ENCODE measurements at places on chromosomes 6 and 20.

DNA sequence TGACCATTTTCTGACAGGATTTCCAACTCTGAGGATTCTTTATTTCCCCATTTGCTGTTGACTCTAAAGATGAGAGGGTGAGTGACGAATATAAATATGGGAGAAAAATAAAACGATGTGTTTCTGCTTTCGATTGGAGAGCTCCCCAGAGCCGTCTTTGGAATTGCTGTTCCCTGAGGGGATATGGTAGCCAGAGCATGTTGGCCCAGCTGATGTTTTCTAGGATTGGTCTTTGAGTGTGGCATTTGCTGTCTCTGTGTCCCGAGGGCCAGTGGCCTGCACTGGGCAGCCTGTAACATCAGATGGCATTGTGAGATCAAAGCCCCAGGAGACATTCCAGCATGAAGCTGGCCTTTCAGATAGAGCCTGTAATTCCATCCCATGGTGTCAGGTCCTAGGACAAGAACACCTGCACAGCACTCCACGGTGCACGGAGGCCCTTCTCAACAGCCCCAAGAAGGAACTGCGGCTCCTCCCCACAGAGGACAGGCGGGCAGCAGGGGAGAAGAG, 26.7 kb downstream of the PKIG start:
- DNase-seq: no peak

DNA sequence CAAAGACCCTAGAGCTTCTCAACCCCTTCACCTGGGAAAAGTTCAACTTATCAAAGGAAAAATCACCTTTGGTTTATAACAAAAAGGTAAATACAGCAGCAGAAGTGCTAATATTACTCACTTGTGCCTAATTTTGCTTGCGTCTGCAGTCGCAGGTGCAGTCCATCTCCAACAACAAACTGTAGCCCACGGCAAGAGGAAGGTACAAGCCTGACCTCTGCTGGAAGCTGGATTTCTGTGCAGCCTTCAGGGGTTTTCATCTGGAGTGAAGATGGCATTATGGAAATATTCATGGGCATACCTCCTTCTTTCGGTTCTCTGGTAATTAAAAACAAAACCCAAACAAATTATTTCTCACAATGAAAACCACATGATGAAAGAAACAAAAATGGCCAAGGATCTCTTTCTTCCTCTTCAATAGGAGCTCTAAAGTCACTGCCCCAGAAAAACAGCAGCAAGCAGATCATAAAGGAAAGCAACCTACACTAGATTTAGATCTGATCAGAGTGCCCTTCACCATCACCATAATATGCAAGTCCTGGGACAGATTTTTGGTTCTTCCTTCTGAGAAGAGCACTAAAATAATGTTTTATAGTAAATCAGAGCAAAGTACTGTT, 7.8 kb downstream of the UBE3D start:
- DNase-seq: peak; percentile 22

DNA sequence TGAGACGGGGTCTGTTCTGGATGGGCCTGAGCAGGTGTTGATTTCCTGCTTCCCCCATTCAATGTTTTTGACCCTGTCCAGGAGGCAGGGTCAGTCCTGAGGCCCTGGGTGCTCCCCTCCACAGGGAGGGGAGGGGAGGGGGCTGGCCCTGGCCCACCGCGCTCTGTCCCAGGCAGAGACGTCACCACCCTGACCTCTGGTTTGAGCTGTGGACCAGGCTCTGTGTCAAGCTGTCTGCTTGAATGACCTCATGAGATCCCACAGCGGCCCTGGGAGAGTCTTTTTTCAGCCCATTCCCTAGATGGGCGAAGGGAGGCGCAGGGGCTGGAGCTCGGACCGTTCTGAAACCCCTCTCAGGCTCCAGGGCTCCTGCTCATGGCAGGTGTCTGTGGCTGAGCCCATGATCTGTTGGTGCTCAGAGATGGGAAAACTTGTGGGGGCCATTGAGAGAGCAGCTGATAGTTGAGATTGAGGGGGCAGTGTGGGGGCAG, 8.9 kb upstream of the LKAAEAR1 start:
- no peak for DNase-seq

DNA sequence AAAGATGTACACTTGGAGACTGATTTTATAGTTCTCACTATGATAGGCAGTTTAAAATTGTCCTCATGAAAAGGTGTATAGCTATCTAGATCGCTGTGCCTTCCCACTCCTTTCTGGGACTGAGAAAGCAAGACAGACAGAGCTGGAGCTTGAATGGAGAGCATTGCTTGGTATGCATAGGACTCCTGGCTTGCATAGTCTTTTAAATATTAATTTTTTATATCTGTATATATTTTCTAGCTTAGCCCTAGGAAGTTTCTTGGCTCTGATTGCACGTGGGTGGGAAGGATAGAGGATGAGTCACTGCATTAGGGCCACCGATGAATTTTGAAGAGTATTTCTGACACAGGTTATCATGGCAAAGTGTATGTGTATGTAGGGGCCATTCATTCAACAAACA, 150.0 kb upstream of the SPACA1 start:
- no peak for DNase-seq

GRCh38 chr6:119591235-119591634, 241.7 kb upstream of the MAN1A1 start:
- DNase-seq: no peak

DNA sequence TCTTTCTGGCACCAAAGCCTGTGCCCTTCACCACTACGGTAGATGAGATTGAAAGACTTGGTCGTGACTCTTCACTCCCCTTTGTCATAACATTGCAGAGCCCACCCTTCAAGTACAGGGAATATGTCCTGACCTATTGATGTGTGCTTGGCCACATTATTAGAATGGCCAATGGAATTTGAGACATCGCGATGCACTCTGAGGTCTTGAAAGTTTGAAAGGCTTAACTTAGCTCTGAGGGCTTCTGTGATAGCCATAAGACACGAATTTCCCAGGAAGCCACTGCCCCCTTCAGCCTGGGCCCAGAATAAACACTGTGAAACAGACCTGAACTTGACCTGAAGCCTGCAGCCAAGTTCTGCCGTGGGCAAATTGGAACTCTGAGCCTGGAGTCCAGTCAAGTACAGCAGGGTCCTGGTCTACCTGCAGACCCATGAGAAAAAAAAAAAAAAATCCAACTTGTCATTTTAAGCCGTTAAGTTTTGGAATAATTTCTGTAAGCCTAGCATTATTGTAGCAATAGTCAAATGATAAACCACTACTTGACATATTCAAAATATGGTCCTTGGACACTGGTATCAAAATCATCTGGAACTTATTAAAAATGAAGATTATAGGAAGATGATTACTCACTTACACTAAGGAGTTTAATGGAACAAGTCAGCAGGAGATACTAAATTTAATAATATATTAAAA, 36.9 kb upstream of the TRAF3IP2 start:
- peak; percentile 40 for DNase-seq
